ENCODE measurements at places on chromosomes 12 and 14.

DNA sequence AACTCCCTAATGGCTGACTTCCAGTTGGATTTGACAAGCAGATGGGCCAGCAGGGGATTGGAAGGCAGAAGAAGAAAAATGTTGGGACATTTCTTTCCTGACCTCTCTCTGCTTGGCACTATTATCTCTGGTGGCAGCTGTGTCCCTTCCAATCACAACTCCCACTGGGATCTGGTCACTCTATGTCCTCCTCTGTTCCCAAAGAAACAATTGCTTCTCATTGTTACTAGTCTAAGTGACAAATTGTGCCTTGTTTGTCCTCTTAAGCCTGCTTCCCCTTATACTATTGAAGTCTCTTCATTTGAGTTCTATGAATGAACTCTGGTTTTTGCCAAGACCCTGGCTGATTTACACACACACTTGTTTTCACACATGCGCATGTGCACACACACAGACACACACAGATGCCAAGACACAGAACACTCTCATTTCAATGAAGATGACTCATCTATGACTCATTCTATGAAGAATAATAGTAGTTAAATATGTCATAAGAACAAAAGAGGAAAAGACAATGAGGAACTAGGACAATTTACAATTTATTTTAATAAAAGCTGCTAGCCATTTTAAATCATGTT lies 83.0 kb upstream of the FAR2 start:
- DNase-seq = no peak

DNA sequence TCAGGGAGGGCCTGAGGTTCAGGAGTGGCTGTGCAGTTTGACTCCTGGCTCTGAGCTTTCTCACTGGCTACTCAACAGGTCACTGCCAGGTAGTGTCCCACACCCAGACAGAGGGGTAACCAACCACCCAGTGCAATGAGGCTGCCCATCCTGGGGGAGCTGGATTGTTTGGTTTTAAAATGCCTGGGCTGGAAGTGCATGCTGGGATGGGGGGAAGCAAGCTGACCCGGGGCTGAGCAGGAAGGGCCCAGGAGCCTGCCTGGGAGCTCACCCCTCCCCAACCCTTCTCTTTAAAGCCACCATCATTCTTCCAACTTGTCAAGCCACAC lies 12.6 kb upstream of the ABHD12B start:
- no peak for DNase-seq

- no peak for DNase-seq
These were observed 162.9 kb downstream of the DUSP6 start for GRCh38 chr12:89189448-89189847.

DNA sequence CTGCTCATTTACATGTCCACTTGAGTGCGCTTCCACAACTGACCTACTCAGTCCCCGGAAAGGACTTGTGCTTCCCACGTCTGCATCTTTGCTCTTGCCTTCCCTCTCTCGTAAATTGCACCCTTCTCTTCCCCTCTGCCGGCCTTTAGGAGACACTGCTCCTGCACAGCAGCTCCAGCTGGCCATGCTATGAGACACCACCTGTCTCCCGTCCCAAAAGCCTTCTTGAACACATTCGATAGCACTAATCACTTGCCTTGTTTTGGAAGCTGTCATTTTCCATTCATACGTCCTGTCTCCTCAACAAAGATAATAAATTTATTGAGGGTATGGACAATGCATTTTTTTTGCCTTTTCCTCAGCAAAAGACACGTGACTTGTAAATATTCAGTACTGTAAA lies 15.7 kb upstream of the KCNA1 start:
- no peak for DNase-seq

GRCh38 chr12:54448344-54448743 lies 25.1 kb downstream of the GTSF1 start:
- no peak for DNase-seq

- DNase-seq = no peak
These were observed 31.9 kb upstream of the DLK1 start for GRCh38 chr14:100694579-100695422.

GRCh38 chr14:54625112-54625511 lies 58.2 kb downstream of the SAMD4A start:
- DNase-seq = peak; percentile 81

DNA sequence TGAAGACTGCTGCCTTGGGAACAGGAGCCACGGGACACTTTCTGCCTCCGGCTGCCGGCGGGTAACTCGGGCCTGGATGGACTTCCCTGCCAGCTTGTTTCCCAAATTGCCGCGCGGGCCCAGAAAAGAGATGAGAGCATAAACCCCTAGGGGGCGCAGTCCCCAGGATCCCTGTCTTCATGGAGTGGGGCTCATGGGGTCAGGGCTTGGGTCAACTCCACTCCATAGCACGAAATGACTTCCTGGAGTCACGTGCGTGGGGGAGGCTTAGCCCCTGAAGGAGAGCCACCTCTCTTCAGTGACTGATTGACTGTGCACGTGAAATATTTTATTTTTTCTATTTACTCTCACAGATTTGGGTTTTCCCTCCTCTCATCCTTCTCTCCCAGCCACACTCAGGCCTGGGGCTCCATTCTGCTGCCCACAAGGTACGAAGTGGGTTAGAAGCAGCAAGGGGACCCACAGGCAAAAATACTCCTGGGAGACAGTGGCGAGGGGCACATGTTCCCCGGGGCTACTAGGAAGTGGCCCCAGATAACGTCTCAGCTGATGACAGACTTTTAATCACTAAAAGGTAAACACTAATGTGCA lies 10.0 kb downstream of the PGF start:
- DNase-seq = no peak

- peak; percentile 69 for DNase-seq
These were observed 3.4 kb upstream of the MYRFL start for GRCh38 chr12:69821456-69822159.

DNA sequence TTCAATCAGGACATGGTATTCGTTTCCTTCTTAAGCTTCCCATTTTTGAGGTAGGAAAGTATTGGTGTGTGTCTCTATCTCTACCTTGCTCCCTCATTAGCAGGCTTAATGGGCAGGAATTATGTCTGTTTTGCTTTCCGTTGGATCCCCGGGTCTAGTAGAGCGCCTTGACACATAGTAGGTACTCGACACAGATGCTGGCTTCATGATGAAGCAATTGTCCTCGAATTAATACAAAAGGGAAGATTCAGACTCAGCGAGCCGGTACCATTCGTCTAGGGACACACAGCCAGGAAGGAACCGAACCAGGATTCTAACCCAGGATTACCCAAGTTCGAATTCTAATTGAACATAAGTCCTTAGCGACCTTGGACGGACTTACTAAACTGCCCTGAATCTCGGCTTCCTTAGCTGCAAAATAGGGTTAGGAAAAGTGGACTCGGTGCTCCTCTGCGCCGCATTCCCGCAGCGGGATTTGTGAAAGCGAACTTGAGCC lies 496 bp upstream of the ISCU start:
- DNase-seq = no peak

DNA sequence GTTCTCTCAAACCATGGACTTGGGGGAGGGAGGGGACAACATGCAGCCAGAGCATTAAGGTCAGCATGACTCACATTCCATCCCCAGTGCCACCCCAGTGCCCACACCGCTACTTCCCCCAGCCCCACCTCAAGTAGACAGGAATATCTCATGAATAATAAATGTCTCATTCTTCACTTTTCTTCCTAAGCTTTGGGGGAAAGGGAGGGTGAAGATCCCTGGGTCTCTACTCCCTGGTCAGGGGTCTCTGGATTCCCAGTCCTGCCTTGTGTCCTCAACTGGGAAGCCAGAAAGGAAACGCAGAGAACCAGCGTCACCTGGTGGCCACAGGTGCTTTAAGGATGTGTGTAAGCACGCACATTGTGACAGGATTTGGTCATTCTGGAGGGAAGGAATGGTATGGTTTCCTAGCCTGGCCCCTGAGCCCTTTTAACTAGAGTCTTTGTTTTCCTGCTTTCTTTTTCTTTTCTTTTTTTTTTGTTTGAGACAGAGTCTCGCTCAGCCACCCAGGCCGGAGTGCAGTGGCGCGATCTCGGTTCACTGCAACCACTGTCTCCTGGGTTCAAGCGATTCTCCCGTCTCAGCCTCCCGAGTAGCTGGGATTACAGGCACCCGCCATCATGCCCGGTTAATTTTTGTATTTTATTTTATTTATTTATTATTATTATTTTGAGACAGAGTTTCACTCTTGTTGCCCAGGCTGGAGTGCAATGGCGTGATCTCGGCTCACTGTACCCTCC lies 3.4 kb downstream of the GPR84 start:
- DNase-seq = peak; percentile 56

DNA sequence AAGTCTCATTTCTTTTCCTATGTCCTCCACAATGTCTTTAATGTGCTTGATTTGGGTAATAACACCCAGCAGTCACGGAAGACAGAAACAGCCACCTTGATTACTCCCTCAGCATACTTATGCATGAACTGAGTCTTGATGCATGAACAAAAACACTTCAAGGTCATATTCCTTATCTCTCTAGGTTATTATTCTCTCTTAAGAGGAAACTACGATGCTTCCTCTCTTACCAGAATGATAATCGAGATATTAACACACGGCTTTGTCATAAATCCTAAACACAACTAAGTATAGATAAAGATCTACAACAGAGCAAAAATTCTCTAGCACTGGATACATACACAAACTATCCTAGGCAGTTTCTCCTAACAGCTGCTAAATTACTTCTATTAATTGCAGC lies 583.5 kb upstream of the ATP2B1 start:
- DNase-seq = no peak

DNA sequence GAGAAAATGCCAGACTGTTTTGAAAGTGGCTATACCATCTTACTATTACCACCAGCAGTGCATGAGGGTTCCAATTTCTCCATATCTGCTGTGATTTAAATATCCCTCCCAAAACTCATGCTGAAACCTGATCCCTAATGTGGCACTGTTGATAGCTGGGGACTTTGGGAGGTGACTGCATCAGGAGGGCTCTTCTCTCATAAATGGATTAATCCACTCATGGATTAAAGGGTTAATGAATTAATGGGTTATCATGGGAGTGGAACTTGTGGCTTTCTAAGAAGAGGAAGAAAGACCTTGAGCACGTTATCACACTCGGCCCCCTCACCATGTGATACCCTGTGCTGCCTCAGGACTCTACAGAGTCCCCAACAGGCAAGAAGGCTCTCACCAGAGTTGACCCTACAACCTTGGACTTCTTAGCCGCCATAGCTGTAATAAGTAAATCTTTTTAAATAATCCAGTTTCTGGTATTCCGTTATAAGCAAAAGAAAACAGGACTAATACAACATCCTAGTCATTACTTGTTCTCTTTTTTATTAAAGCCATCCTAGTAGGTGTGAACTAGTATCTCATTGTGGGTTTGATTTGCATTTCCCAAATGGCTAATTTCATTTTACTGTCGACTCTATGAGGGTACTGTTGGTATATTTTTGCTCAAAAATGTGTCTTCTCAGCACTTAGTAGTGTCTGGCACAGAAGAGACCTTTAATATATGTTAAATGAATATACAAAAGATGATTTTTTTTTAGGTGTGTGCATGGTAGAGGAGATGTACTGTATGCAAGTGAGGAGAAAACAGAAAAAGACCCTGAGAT lies 14.3 kb downstream of the PPP1R12A start:
- DNase-seq = no peak

- peak; percentile 94 for DNase-seq
These were observed 14.5 kb downstream of the CAPZA3 start for GRCh38 chr12:18752280-18752920.

GRCh38 chr12:52526511-52526951 lies 6.3 kb upstream of the KRT5 start:
- DNase-seq = no peak

DNA sequence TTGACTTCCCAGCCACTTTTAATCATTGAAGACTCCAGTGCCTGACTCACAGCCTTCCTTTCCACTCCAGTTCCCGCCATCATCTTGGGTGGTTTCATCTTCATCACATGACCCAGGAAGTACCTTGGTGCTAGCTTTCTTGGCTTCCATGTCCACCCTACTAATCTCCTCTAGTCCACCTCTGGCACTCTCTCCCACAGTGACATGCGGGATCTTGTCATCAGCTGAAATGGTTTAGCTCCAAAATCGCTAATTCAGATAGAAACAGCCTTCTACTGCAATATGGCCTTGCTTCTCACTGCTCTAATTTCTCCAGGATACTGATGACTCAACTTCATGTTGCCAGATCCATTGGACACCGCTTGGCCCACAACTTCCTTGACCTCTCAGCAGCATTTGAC lies 24.5 kb downstream of the WDR20 start:
- no peak for DNase-seq

DNA sequence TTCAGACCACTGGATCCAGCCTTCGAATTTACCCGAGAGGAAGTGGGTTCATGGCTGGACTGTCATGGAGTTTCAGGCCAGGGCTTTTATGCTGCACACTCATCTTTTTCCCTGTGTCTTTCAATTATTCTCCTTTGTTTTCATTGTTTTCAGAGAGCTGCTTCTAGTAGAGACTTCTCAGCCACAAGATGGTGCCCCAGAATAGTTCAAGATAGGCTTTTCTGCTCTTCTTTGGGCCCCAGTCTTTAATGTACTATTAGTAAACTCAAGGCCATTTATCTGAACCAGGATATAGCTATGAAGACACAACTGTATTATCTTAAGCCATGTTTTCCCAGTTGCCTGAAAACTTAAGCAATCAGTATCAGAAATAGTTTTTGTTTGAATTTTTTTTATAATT lies 30.4 kb upstream of the PSMA6 start:
- no peak for DNase-seq

- no peak for DNase-seq
These were observed 449.3 kb downstream of the FOXG1 start for GRCh38 chr14:29215853-29216252.

- DNase-seq = no peak
These were observed 5.0 kb downstream of the PRB3 start for GRCh38 chr12:11264501-11264900.

DNA sequence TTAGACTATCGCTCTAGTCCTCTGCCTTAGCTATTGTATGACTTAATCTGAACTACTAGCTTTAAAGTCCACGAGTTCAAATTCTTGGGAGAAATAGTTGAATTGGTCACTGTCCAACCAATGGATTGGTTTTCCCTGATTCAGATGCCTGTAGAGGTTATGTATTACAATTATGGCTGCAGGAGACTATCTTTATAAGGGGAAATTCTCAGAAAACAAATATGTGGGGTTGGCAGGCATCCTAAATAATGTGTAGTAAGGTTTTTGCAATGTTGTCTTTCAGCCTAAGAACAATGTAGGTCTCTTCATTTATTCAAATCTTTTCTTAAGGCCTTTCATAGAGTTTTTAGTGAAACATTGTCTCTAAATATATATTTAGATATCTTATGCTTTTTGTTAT lies 26.9 kb downstream of the MYRFL start:
- peak; percentile 17 for DNase-seq
